ENCODE measurements at places on chromosomes 16 and 17.

DNA sequence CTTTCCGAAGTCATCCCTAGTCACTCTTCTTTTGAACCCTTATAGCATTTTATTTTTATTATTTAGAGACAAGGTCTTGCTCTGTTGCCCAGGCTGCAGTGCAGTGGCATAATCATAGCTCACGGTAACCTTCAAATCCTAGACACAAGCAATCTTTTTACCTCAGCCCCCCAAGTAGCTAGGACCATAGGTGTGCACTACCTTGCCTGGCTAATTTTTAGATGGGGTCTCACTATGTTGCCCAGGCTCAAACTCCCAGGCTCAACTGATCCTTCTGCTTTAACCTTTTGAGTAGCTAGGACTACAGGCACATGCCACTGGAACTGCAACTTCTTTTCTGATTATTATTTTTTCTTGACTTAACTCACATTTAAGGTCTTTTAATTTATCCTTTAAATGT, 33.0 kb upstream of the TMEM97 start:
- no peak for DNase-seq

DNA sequence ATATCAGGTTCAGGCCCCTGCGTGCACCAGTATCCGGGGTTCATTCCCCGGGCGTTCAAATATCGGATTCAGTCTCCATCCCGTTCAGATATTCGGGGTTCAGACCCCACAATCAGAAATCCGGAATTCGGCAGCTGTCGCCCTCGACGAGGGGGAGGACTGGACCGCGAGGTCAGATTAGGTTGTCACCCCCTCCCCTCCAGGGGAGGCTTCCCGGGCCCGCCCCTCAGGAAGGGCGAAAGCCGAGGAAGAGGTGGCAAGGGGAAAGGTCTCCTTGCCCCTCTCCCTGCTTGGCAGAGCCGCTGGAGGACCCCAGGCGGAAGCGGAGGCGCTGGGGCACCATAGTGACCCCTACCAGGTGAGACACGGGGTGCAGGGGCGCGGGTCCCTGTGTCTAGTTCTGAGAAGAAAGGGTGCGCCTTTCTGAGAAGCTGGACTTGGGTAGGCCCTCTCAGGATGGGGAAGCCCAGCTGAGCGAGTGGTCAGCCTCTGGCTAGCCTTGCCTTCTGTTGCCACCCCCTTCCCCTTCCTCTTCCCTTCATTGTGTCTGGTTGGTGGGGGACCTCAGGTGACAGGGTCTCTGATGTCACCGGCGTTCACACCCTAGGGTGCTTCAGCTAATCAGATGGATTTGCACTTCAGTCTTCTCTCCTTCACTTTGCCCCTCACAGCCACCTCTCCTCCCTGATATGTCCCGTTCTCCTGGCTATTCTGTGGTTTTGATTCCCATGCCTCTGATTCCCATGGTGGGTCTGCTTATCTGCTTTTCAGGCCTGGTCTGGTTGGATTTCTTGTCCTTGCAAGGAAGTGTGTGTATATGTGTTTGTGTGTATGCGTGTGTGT, 844 bp downstream of the TAOK2 start:
- peak; percentile 41 for DNase-seq

- DNase-seq, result no peak
Measured at GRCh38 chr17:76640550-76641380, 2.8 kb downstream of the ST6GALNAC1 start.

- DNase-seq, result no peak
Measured at GRCh38 chr17:59623151-59623550, 3.5 kb downstream of the CLTC start.

GRCh38 chr17:29674281-29674680, 51.6 kb upstream of the CORO6 start:
- no peak for DNase-seq

DNA sequence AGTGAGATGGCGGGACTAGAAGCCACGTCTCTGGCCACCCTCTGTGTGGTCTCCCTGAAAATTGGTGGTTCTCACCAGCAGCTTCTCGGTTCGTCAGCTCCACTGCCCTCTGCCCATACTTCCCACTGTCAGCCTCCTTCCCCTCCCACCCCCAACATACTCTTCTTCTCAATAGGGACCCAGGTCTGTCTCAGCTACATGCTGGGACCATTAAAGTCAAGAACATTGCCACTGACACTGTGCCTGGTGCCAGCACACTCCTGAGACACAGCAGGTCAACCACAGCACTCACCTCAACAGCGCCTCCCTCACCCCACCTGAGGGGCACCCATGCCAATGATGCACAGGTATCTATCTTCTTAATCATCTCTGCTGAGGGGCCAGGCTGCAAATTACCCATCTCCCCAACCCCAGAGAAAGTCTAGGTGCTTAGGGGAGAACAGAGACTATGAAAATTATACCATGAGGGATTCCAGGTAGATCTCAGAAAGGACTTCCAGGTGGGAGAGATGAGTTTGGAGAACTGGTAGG, 1.3 kb downstream of the PLXDC1 start:
- DNase-seq, result no peak

DNA sequence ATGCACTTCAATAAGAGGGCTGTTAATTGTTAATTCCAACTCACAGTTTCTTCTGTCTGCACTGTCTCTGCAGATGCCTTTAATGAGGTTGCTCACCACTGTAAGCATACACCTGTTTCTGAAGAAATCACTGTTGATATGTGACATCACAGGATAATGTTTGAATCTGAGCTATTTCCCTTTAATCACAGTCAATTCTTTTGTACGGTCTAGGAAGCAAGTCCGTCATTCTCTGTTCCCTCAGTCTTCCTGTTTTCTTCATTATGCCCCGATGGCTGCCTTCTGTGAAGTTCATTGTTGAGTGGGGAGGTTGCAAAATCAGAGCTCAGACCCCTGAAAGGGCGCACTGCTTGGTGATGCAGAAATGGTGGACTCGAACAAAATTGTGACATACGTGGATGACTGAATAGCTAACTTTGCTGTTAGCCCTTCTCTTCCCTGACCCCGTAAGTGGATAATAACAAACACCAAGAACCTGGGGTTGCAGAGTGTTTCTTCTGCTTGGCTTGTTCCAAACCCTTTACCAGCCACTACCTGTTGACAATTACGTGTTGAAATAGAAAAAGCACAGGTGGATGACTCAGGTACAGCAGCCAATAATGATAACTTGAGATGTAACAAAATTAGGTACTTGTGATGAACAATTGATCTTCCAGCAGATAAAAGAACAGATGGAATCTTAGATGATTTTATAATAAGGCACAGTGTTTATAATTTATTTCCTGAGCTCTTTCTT, 71.9 kb upstream of the AXIN2 start:
- no peak for DNase-seq

DNA sequence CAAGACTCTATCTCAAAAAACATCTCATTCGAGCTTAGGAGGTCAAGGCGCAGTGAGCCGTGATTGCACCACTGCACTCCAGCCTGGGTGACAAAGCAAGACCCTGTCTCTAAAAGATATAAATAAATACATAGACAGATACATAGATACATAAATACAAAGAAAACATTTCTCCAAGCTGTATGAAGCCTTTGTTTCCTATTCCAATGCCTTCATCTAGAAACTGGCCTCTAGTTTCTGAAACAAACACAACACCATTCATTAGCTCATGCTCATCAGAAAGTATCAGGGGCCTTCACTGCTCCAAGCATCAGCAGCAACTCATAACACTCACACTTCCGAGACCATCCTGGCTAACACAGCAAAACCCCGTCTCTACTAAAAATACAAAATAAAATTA, 10.3 kb upstream of the ASGR2 start:
- no peak for DNase-seq

- DNase-seq, result peak; percentile 49
Measured at GRCh38 chr16:20774703-20775362, 11.0 kb downstream of the ACSM3 start.

- DNase-seq, result no peak
Measured at GRCh38 chr17:78718575-78719208, 63.4 kb downstream of the CYTH1 start.

GRCh38 chr17:75516619-75517296, 430 bp downstream of the TSEN54 start:
- DNase-seq, result peak; percentile 6

GRCh38 chr17:31390426-31390747, 1.1 kb upstream of the RAB11FIP4 start:
- no peak for DNase-seq

- DNase-seq, result no peak
Measured at GRCh38 chr17:8320990-8321389, 10.9 kb downstream of the ARHGEF15 start.

GRCh38 chr16:77304877-77305276, 105.7 kb downstream of the SYCE1L start:
- no peak for DNase-seq

DNA sequence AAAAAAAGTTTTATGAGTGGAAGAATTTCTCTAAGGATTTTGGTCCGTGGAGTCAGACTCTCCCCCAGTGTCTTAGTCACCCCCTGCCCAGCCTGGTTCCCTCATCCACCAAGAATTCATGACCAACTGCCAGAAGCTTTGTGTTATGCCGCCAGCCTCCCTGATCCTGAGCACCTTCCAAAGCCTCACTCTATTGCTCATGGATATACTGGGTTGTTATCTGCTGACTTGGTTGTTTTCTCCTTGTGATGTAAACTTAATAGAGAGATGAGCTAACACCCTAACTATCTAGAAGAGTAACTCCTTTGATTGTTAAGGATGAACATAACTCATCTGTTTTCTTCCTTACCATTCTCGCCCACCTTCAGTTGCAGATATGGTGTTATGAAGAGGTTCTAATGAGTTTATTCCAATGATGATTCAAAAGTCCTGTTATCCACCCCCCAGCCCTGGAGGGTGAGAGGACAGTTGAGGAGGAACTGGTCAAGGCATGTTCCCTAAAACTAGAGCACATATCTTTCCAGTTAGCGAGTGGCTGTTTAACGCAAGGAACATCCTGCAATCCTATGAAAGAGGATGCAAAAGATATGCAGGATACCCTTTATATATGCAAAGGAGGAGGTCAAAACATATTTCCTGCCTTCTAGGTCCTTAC, 1.5 kb upstream of the PSMD3 start:
- no peak for DNase-seq

DNA sequence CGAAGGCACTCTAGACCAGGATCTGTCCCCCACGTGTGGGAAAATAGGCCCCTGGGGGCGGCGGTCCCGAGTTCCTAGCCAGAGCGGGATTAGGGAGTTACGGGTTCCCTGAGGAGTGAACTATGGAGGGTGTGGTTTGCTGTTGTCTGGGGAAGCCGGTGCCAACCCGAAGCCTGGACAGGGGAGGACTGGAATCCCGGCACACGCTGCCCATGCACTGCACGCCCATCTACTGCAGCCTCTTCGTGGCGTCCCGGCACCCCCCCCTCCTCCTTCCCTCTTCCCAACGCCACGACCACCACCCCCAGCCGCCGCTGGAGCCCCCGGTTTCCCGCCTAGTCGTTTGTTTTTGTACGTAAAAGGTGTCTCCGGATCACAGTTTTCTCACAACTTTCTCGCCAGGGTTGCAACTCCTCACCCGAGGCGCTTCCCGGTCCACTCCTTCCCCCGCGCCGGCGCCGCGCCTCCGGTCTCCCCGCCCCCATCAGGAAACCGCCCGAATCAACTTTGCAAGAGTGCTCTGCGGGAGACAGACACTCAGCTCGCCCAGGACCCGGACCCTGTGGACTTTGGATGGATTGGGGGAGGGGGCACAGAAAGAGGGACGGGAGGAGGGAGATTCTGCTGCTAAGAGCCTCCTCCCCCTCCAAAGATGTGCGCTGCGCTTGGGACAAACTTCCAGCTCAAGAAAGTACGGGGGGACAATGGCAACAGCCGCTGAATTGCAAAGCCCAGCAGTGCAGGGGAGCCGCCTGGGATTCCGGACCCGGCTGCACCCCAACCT, 1.4 kb upstream of the LHX1 start:
- no peak for DNase-seq

- no peak for DNase-seq
Measured at GRCh38 chr16:81520560-81521135, 76.0 kb downstream of the CMIP start.

DNA sequence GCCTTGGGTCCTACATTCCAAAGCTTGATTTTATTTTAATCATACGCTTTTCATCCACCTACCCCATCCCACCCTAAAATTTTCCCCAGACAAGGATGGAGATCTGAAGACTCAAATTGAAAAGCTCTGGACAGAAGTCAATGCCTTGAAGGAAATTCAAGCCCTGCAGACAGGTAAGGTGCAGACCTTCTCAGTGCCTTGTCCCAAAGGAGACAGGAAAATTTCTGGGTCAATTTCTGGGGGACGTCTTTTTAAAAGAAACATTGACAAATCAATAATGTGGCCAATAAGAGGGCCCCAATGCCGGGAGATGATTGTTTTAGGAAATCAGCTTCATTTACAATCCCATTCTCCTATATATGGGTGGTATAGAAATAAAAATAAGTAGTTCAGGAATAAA, 5.7 kb downstream of the CLEC3A start:
- no peak for DNase-seq

DNA sequence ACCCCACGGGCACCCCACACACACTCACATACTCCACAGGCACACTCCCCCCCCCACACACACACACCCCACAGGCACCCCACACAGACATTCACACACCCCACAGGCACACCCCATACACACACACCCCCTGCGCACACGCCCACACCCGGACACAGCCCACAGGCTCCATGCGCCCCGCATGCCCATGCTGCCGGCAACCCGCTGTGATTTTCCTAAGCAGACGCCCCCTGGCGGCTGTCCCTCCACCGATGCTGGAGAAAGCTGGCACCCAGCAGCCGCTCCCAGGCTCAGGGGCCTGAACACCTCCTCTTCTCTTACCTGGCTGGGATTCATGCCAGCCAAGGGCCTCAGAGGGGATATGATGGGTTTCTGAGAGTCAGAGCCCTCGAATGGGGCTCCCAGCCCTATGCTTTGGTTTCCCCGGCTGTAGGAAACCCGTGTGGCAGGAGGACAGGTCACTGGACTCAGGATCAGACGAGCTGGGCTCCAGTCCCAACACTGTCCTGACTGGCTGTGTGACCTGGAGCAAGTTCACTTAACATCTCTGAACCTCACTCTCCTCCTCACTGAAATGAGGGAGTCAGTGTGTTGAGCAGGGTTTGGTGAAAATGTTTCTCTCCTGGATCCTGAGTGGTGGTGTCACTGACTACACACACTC, 19.6 kb upstream of the TNFRSF13B start:
- DNase-seq, result peak; percentile 78

- DNase-seq, result peak; percentile 26
Measured at GRCh38 chr17:75088465-75089417, 987 bp downstream of the SLC16A5 start.

GRCh38 chr17:20314834-20315233, 152.5 kb downstream of the LGALS9B start:
- no peak for DNase-seq

DNA sequence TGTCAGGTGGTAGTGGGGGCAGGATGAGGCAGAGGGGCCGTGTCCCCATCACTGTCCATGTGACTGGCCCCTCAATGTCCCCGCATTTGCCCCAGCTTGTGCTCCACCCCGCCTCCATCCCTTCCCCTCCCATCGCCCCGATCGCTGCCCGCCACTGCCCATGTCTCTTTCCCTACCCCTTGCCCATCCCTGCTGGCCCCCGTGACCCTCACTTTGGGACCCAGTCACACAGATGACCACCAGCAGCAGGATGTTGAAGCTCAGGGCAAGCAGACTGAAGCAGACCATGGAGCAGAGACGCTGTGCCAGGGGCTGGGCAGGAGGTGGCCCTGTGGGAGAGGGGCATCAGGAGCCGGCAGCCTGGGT, 6.1 kb downstream of the ASGR2 start:
- DNase-seq, result no peak
